H7 (cell line): ENCODE measurements at places on chromosomes 3 and 15.

GRCh38 chr3:64207289-64208080 lies 17.8 kb downstream of the PRICKLE2 start:
- no peak for DNase-seq

- DNase-seq: no peak
Measured at GRCh38 chr3:64143409-64144130, 81.7 kb downstream of the PRICKLE2 start.

GRCh38 chr15:50117431-50118027 lies 1.5 kb downstream of the ATP8B4 start:
- no peak for DNase-seq

- DNase-seq: no peak
Measured at GRCh38 chr3:176824811-176825210, 372.5 kb downstream of the TBL1XR1 start.

DNA sequence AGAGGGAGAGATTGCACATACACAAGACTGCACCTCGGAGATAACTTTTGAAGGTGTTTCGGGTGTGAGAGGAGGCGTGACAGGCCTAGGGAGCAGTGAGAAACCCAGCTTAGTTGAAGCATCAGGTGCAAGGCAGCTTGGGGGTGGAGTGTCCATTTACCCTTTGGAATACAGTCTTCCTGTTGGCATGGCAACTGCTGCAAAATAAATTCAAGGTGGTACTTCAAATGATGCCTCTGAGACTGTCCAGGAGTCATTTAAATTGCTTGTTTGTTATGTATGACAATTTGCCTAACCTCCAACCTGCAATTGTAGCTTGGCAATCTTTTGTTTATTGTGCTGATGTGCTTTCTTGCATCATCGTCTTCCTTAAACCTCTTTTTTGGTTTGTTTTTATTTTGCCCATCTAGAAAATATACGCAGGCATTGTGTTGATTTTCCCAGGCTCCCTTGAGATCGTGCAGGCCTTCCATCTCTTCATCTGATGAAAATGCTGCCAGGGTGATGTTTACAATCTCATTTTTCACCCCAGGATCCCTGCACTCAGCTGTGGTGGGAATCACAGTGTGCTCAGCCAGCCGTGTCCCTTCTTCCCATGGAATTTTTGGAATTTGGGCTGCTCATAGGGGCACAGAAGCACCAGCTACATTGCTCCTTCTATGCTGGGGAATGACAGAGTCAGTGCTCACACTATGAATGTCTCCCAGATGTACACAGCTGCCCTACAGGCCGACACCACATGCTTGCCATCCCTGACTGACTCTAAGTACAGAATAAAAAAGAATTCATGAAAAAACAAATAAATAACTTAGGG lies 583.1 kb upstream of the CFAP20DC start:
- no peak for DNase-seq

DNA sequence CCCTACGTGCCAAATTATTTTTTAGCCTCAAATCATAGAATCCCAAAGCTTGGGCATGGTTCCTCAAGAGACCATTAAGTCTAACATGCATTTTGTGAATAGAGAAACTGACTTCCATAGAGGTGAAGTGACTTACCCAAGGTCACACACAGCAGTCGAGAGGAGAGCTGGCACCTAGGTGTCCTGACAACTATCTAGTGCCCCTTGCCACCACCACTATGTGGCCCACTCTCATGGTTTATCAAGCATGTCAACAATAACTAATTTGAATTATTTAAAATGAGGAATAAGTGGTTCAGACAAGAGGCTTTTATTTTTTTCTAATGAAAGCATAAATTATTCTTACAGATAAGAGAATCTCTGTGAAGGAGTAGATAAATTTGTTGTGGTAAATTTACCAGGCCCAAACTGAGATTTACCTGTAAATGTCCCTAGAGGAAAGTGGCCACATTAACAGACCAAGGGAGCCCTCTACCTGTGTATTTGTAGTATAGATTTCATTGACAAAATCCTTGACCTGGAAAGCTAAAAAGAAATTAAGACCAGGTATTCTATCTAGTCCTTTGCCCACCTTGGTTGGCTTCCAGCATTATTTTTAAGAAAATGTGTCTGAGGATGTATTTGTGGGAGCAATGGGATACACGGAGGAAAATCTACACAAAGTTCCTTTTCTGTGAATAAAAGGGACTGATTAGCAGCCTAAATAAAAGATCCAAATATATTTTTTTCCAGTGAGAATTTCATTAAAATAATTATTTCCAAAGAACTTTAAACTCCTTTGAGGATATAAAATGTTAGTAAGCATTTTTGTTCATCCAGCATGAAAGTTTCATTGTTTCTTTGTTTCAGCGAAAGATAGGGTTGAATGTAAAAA lies 49.1 kb downstream of the IQCH start:
- DNase-seq: peak; percentile 10

DNA sequence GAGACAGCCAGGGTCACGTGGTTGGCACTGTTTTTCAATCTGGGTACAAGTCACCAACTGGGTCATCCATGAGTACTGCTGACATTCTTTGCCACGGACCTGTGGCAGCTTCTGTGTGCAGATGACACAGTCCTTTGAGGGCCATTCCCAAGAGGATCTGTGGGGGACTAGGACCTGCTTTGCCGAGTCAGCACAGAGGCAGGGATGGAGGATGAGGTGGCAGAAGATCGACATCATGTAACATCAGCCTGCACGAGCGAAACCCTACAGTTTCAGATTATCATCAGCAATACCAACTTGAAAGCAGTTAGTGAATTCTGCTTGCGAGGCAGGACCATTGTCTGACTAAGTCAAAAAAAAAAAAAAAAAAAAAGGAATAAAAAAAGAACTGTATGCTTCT lies 227.7 kb downstream of the FOXP1 start:
- no peak for DNase-seq

- DNase-seq: no peak
Measured at GRCh38 chr3:111593666-111594065, 1.5 kb downstream of the ZBED2 start.

DNA sequence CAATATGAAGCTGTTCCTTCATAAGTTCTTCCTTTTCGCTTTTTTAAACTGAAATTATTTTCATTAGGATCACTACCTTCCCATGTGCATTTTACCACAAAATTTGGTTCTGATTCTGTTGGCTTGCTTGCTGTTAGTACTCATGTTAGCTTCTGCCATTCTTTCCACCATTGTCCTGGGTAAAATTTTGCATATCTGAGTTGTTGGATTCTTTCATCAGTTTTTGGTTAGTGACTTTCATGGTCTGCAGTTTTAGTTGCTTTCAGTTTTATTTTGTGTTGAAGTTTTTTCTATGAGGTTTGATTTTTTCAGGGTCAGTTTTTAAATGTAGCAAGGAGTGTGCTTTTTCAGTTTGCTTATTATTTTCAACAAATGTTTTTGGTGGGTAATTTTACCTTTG lies 71.9 kb downstream of the SMAD3 start:
- no peak for DNase-seq

- no peak for DNase-seq
Measured at GRCh38 chr3:168333410-168333935, 237.7 kb upstream of the GOLIM4 start.

- peak; percentile 89 for DNase-seq
Measured at GRCh38 chr3:170419557-170420087, 954 bp downstream of the CLDN11 start.

DNA sequence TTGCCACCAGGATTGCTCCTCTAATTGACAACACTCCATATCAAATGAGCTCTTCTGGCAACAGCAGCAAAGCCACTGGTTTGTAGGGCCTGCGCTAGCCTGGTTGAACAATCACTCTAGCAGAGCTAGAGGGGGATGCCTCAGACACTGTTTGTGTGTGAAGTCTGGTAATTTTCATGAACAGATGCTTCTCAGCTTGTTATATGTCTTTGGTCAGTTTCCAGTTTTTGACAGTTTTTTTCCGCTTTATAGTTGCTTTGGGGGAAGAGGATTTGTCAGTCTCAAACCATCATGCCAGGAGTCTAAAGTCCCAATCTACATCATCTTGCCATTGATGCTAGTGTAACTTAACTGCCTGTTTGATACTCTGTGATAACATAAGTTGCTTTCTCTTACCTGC lies 136.0 kb downstream of the HCN4 start:
- no peak for DNase-seq

DNA sequence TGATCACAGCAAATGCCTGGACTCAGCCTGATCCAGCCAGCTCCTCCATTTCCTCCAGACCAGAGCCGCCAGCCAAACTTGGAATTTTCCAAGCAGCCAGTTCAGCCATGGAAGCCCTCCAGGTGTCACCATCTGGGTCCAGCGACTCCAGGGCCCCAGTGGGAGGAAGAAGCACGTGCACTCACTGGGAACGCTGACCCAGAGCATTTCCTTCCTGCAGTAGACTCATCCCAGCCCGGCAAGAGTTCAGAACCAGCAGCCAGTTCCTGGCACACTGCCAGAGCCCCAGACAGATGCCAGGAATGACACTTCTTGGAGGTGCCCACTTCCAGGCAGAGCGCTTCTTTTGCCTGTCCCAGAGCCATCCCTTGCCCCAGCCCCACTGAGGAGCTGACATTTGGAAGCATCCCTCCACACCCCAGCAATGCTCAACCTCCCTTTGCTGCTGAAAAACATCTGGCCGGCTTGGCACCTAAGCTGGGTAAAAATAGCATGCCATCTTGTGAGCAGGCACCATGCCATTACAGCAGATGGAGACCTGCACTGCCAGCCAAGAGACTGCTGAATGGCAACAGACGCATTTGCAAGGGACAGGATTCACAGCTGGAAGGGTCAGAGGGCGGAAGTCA lies 460.3 kb upstream of the PROK2 start:
- no peak for DNase-seq

DNA sequence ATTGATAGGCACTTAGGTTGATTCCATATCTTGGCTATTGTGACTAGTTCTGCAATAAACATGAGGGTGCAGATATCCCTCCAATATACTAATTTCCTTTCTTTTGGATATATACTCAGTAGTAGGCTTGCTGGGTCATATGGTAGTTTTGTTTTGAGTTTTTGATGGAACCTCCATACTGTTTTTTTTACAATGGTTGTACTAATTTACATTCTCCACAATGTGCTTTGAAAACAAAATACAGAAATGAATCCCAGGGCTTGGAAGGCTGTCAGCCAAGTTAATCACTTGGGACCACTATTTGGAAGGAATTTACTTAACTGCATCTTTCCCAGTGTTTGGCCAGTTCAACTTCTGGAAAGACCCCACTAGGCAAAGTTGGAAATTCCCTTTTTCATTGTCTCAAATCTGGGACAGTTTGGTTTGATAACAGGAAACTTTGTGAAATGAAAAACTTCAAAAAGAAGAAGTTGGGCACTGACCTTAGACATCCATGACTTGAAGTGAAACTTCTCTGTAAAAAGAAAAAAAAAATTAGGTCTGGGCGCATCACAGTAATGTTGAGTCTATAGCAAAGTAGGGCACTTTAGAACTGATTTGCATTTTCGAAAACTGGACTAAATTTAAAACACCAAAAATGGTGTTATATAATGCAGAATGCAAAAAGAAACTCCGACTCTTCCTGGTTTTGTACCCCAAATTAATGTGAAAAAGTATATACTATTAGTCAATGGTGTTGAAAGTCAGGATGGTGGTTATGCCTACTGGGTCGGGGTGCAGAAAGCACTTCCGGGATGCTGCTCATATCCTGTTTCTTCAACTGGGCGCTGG lies 6.0 kb downstream of the CTSH start:
- DNase-seq: no peak

DNA sequence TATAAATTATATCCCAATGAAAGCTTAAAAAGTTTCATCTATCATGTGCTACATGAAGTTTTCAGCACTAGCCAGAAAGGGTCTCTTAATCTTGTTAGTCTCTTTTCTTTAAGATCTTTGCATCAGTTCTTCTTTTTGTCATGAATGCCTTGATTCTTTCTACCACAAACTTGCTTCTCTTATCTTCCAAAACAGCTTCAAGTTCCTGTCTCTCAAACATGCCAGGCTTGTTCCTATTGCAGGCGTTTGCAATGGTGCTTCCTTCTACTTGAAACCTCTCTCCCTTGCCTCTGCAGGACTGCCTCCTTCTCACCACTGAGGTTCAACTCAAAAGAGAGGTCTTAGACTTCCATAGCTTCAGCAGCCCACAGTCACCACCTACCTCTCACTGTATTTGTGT lies 104.3 kb upstream of the FRMD4B start:
- no peak for DNase-seq

- no peak for DNase-seq
Measured at GRCh38 chr3:109563149-109563548, 225.8 kb upstream of the DPPA4 start.

DNA sequence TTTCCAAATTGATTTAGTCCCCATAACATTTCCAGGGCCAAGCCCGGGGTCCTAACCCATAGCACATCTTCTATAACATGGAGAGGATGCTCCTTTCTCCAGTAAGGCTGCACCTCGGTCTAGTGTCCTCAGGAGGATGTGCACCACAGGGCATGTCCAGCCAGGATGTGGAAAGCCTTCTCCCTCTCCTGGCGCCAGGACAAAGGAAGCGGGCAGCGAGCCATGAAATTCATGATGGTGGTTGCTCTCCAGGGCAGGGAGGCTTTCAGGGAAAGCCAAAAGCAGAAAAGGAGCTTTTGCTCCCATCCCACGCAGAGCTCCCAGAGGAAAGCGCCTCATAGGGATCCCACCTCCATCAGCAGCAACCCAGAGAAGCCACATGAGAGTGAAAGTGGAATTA lies 220.0 kb downstream of the ADAMTSL3 start:
- DNase-seq: no peak

DNA sequence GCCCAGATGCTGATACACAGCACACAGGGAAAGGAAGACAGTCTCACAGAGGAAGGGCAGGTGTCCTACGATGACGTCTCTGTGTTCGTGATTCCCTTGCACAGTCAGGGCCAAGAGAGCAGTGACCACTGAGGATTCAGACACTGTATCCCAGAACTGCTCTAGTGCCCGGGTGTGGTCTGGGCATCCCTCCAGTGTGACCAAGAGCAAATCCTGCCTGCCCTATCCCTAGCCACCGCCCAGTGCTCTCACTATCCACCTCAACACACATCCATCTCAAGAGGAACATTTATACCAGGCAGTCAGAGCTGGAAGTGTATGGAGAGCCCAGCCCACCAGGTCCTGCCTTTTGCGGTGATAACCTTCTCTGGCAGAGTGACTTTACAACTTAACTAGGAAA lies 4.1 kb downstream of the PPM1M start:
- DNase-seq: no peak

DNA sequence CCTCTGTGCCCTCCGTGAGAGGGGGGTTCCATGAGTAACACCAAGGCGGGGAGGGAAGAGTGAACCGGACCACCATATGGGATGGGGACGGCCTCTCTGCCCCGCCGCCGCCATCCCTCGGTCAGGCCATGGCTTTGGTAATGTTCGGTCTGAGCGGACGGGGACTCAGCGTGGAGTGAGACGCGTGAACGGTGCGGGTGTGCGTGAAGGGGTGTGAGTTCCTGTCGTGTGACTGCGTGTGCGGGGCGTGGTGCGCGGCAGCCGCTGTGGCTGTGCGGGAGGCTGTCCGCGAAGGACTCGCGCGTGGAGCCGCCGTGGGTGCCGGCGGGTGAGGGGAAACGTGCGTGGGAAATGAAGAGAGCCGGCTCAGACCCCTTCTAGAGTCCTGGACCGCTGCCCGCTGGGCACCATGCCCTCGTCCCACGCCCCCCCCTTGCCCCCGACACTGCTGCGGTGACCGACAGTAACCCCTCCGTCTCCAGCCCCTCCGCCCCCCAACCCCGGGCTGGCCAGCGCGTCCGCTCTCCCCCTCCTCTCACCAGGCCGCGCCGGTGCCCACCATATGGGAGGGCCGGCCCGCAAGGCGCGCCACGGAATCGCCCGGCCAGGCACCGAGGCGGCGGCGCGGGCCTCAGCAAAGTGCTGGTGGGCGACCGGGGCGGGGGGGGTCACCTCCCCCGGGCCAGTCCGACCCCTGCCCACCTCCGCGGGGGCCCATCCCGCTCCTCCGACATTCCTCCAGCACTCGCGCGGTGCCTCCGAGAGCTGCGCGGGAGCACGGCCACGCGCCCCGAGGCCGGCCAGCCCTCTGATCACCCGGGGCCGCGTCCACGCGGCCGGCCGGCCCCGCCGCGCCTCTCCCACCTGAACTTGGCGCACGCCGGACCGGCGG lies 589 bp downstream of the KLF15 start:
- DNase-seq: peak; percentile 90
